NCI-H187 (cell line): ENCODE measurements at places on chromosomes 2 and 18.

- DNase-seq, result no peak
Measured at GRCh38 chr2:64982932-64983331, 6.3 kb upstream of the SLC1A4 start.

DNA sequence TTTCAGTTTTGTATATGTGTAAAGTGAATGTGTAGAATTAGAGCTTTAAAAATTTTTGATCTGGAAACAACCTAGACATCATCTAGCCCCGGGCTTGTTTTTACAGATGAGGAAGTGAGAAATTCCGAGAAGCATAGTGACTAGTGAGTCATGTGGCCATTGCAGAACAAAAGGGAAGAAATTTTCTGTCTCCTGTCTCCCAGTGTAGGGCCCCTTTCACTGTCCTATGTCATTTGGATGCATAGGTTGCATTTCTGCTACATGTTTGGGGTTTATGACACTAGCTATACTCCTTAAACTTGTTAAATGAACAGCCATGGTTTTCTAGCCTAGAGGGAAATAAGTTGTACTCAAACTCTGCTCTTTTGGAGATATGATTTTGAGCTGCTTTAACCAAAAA lies 84.6 kb downstream of the PLCL1 start:
- DNase-seq, result no peak

DNA sequence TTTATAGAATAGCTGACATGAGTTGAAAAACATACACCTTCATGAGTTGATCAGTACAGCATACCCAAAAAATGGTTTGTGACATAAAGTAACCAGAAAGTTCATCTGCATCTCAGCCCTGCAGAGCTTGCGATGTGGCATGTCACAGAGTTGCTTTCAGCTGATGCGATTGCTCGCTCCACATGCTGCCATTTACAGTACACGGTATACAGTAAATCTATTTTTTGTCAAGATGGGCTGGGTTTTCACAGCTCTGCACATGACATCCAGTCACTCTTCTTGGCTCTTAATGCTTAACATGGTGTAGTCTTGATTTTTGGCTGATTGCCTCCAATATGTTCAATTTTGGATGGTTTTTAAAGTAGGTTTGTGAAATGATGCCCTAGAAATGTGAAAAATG lies 811.9 kb downstream of the SATB2 start:
- DNase-seq, result no peak

- DNase-seq, result no peak
Measured at GRCh38 chr18:13051159-13051558, 60.0 kb downstream of the CEP192 start.

DNA sequence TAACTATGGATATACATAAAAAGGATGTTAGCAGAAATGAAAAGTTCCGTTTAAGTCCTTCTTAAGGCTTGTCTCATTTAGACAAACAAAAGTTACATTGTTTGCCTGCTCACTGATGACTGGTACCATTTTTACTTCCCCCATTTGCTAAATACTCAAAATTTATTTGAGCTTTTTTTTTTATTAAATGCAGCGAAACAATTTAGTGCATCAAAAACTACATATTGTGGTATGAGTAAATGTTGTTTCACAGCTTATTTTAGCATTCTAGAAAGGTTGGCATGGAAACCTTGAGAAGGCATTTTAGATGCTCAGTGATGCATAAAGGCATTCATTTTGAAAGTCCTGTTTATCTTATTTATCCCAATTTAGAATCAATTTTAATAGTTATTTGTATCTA lies 100.0 kb downstream of the MAP2 start:
- no peak for DNase-seq

GRCh38 chr2:224970311-224970710 lies 72.0 kb downstream of the DOCK10 start:
- no peak for DNase-seq

- no peak for DNase-seq
Measured at GRCh38 chr2:151067658-151068369, 193.8 kb downstream of the RBM43 start.

DNA sequence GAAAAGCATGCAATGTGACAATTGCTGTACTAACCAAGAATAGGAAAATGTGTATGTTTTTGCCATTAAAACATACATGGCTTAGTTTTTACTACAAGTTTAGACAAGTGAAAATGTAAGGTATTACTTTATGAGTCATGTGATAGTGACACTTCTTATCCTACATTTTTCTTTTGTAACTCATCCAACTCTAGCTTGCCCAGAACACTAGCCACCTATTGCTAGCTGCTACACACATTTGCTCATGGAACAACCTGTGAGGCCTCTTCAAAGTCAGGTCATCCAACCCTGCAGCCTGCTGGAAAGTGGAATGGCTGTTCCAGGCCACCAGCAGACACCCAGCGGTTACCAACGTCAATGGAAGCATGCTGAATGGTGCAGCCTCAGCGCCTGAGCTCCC lies 1043.9 kb downstream of the TMEM182 start:
- DNase-seq, result no peak

GRCh38 chr2:175010848-175011254 lies 5.7 kb upstream of the CHN1 start:
- DNase-seq, result peak; percentile 90

GRCh38 chr18:2338601-2339000 lies 232.7 kb downstream of the METTL4 start:
- no peak for DNase-seq

DNA sequence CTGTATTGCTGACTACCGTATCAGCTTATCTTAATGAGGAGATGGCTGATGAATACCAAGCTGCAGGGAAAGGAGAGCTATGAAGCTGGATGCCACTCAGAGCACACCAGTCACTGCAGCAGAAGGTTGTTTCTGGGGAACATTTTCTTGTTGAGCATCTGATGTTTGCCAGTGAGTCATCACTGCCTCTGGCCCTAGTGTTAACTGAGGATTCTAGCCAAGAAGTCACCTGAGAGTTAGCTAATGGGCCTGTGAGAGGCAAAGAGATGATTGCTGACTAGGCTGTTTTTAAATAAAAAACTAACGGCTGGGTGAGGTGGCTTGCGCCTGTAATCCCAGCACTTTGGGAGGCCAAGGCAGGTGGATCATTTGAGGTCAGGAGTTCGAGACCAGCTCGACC lies 37.9 kb downstream of the CCDC150 start:
- DNase-seq, result no peak

DNA sequence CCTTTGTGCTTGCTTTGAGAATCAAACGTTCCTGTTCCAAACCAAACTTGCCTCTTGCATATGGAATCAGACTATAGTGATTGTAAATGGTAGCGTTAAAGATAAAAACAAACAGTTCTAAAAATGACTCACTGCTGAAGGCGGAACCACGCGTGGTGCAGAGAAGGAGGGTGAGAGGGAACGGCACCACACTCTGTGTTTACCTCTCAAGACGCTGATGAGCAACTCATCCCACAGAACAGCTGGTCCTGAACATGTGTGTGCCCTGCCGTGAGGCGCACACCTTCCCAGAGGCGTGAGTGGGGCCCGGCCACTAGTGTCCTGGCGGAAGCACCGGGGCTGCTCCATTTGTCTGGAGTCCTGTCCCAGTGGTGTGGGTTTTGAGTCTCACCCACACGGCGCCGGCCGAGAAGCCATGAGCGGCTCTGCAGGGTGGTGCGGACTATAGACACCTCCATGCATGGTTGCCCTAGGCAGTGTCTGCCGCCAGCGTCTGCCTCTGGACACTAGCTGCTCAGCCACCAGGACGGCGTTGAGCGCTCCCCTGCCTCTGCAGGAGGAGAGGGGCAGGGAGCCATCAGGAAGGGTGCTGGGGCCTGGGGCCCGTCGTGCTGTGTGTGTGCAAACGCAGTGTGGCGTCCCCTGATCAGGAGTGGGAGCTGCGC lies 52.1 kb downstream of the NFATC1 start:
- no peak for DNase-seq

DNA sequence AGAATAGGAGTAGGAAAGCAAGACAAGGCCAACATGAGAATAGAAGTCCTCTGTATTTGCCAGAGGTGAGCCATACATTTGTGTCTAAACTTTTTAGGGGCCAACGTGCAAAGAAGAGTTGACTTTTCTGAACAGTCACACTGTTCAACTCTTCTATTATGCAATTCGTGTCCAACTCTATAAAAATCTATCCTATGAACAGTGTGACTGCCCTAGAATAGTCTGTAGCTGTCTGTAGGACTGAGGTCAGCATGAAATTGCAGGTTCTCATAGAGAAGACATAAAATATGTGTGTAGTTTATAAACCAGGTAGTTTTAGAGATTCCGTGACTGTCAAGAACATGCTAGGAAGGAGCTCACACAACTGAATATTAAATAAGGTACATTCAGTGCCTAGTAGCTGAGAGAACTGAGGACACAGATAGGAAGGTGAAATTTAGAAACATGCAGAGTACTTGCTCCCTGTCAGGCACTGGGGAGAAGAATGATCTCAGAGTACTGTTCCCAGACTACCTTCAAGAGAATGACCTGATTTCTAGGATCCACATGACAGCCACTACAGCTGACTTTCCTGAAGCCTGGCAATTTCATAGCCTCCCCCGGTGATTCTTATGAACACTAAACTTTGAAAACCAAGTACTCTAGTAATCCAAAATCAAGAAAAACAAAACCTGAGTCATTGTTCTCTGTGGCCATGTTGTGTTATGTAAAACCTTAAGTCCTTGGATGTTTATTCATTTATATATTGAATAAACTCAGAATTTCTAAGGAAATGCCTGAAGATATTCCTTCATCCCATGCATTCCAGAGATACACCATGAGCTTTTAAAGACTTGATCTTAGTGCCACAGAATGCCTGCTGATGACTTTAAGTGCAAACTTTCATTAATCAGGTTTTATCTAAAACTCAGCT lies 201.5 kb upstream of the BOD1L2 start:
- DNase-seq, result no peak

- no peak for DNase-seq
Measured at GRCh38 chr2:181462033-181462432, 4.8 kb downstream of the ITGA4 start.

DNA sequence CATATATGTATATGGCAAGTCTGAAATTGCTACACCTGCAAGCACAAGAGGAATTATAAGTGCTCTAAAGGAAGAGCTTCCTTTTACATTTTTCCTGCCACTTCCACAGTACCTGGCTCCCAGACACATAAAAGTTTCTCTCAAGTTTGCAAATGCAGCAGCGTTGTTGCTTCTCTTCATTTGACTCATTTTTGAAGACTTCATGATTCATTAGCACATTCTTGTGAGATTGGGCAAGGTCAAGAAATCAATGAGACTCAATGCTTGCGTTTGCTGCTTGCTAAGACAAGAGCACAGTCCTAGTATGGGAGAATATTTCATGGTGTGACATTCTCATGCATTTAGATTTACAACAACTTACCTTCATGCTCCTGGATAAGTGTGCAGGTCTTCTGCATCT lies 42.6 kb upstream of the PDCL3 start:
- DNase-seq, result no peak

GRCh38 chr2:55917117-55917516 lies 6.5 kb downstream of the EFEMP1 start:
- DNase-seq, result no peak

DNA sequence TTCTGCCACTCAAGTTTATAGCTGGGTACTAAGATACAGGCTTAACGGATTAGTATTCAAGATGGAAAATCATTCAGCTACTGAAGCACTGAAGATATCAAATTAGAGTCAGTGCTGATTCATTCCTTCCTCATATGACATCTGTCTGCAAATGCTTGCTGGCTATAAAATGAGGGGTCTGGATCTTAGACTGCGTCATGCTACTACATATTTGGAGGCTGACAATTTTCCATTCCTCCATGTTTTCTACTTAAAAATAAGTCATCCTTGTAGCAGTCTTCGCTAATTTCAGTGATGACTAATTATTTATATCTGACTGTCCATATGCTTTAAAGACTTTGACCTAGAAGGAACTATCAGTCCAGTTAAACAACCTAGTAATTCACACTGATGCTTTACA lies 233.4 kb downstream of the RIT2 start:
- DNase-seq, result no peak

- DNase-seq, result peak; percentile 21
Measured at GRCh38 chr2:162768656-162769055, 69.9 kb downstream of the KCNH7 start.

DNA sequence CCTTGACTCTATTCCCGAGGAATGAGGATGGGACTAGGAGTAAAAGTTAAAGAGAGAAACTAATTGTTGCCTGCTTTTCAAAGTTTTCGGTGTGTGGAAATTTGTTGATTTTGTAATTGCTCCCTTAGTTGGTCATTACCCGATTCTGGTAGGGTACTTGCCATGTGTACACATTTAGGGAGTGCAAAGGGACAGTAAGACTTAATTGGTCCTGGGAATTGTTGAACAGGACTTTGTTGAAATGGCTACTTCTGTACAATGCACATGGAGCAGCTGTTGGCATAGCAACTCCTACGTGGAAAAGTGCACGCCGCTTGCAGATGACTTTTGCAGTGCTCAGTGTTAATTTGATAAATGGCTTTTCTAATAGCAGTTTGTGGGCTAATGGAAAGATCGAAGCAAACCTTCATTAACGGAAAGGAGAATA lies 22.9 kb downstream of the EPAS1 start:
- no peak for DNase-seq

GRCh38 chr2:109066501-109066900 lies 62.5 kb upstream of the SH3RF3 start:
- DNase-seq, result no peak

- DNase-seq, result no peak
Measured at GRCh38 chr2:66875941-66876462, 441.1 kb downstream of the MEIS1 start.

DNA sequence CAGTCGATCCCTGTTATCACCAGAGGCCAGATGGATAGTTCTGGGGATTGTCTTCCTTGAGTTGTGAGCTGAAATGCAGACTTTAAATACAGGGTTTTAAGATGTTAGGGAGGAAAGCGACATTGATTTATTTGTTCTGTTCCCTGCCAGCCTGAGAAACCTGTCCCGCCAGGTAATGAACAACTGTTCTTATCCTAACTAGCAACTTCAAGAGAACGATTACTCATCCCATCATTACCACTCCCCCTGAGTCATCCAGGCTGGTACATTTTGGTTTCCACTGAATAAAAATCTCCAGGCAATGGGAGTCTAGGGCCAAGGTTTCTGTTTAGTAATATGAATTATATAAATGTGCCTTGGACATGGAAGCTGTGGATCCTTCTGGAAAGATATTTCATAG lies 131.2 kb downstream of the LYPD6B start:
- no peak for DNase-seq

GRCh38 chr2:204364860-204365535 lies 180.3 kb upstream of the PARD3B start:
- DNase-seq, result no peak

- DNase-seq, result no peak
Measured at GRCh38 chr2:203925512-203926158, 10.9 kb upstream of the ICOS start.
